ENCODE measurements at places on chromosomes 4 and X.

GRCh38 chr4:72900952-72901351 is 168.6 kb downstream of the COX18 start:
- no peak for DNase-seq

DNA sequence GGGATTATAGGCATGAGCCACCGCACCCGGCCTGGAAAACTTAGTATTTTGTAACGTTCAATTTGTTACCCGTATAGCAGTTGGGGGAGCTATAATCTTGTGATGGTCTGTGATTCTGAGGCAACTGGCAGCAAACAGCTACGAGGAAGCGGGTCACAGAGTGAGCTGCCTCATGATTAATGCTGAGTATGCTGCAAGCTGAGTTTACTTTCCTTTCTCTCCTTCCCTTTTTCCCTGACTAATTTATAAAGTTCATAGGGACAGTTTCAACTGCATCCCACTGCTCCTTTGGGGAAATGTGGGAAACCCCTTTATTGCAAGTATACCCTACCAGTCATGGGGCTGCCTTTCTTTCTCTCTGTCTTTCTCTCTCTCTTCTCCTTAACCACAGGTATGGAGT is 17.7 kb upstream of the ELOVL6 start:
- no peak for DNase-seq

- DNase-seq = no peak
These were observed 32.0 kb downstream of the NAP1L2 start for GRCh38 chrX:73182502-73183114.

DNA sequence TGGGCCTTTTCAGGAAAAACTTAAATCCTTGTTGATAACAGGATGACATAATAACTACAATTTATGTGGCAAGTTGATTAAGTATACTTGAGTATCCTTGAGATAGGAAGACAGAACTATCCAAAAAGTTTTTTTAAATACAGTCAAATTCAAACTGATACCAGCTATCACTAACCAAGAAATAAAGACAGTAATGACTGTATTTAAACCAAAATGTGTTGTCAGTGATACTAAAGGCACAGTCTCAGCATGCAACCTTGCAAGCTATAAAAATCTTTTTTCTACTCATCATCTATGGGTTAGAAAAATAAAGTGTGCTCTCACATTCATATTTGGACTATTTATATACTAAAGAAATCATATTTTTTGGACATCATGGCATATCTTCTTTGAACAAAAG is 64.7 kb downstream of the PAPSS1 start:
- no peak for DNase-seq

DNA sequence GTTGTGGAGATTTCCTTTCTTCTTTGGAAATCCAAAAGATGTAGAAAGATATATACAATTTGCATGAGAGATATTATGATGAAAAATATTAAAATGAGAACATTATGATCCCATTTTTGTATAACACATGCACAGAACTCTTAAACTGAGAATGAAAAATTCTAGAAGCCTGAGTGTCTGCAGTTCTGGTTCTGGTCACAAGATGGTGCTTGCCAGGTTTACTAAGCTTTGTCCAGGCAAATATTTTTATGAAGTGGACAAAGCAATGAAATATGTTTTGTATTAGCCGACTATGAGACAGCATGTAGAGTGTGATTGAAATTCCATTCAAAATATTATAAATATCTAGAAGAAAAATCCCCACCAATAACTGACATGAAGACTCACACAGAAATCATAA is 2.2 kb downstream of the PWWP3B start:
- no peak for DNase-seq

DNA sequence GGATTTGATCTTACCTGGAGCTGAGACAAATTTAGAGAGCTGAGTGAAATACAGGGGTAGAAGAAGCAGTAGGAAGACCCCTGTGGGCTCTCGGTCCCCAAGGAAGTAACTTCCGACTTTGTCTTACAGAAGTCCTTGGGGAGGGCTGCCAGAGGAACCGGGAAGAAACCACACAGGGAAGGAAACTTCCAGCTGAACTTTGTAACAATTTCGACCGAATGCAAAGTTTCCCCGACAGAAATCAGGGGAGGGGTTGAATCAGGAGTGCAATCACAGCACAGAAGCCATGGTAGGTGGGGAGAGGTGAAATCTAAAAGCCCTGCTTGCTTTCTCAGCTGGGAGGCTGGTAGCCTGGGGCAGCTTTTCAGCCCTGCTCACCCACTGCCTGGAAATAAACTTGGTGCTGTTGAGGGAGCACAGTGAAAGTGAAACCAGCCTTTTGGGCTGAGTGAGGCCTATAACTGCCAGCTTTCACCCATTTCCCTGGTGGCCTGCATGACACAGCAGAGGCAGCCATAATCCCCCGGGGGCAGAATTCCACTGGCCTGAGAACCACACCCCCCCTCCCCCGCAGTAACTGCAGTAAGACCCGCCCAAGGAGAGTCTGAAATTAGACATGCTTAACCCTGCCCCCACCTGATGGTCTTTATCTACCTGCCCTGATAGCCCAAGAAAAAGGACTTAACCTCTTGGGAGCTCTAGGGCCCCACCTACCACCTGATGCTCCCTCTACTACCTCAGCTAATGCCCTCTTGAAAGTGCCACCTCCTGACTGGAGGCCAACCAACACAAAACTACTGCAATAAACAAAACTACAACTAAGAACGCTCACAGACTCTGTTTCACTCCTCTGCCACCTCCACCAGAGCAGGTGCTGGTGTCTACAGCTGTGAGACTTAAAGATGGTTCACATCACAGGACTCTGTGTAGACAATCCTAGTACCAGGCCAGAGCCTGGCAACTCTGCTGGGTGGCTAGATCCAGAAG is 248.2 kb downstream of the PARM1 start:
- DNase-seq = no peak

DNA sequence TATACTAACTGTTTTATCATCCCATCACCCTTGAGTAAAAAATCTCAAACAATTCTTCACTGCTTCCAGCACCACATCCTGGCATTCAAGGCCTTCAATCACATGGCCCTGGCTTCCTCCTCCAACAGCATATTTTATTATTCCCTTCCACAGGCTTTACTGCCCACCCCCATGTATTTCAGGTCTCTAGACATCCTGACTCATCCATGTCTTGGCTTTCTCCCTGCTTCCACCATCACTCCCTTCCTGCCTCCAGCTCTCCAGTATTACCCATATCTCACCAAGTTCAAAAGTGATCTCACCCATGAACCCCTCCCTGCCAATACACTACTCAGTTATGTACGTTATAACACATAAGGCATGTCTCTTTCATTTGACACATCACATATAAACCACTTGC is 34.7 kb upstream of the PLAC1 start:
- DNase-seq = no peak

GRCh38 chr4:86965019-86965976 is 30.5 kb downstream of the AFF1 start:
- no peak for DNase-seq

GRCh38 chr4:182141061-182141460 is 102.1 kb upstream of the TENM3 start:
- DNase-seq = no peak

GRCh38 chr4:56450342-56450741 is 14.3 kb downstream of the PAICS start:
- no peak for DNase-seq

GRCh38 chrX:138692591-138692990 is 18.9 kb downstream of the FGF13 start:
- no peak for DNase-seq

GRCh38 chrX:13029887-13030771 is 14.3 kb downstream of the FAM9C start:
- no peak for DNase-seq

GRCh38 chr4:186144198-186144945 is 39.9 kb downstream of the FAM149A start:
- DNase-seq = no peak

DNA sequence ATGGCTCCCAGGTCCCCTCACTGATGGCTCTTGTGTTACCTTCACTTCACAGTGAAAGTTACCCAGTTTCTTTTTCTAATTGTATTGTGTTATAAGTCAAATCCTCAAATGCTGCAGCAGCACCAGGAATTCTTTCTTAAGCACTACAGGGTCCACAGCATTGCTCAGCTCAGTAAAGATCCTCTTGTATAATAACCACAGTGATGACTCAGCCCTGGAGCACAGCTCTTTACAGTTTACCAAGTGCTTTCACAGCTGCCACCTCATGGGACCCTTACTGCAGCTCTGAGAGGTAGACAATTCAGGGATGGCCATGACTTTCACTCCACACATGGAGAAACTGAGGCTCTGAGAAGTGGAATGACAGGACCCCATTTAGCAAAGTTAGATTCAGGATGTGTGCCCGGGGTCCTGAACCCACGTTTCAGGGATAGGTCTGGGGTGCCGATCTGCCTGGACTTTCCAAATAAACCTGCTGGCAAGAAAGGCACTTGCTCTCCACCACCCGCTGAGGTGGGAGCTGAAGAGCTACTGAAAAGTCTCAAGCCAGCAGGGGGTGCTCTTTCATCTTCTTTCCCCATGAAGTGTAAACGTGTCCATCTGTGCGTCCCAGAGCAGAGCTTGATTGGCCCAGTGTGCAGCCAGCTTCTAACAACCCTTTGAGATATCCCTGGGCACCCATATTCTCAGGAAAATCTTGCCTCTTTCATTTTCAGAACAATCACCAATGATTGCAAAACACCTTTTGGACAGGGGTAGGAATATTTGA is 35.7 kb upstream of the GABRQ start:
- DNase-seq = no peak

DNA sequence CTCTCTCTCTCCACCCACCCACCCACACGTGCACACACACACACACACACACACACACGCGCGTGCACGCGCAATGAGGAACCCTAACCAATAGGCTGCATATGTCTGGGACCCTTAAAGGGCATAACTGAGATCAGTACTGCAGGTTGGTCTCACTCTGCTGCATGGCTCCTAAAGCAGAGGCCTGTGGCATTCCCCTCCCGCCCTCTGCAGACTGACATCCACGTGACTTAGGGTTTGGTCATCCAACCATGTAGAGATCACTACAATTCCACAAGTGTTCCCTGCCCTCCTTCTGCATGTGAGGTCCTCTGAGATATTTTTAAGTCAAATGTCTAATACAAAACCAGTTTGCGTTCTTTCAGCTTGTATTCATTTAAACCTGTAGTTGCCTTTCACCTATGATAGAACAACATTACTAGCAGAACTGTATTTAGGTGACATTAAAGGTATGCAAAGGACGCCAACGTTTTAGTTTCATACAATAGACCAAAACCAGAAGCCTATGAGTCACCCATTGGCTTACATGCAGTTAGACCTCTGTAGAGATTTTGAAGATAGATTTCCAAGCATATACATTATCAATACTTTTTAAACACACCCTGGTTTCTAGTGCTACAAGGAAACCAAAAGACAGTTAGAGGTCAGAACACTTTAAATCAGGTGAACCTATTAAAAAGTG is 10.1 kb downstream of the XAGE5 start:
- no peak for DNase-seq

GRCh38 chr4:112201915-112202505 is 29.6 kb upstream of the AP1AR start:
- no peak for DNase-seq
